Lung (tissue), 17 donors: ENCODE measurements at places on chromosomes 6 and 20.

- DNase-seq = peak; percentile 1
- no peaks in the 10 kb centered on the region for H3K4me1 ChIP-seq
- no peaks in the 10 kb centered on the region for H3K27me3 ChIP-seq
- peaks cover 9% of the 10 kb centered on the region for H3K36me3 ChIP-seq
- H3K27ac ChIP-seq = no peak overlapping the region
These were observed 51.4 kb upstream of the NUP153 start for GRCh38 chr6:17758119-17758518.

DNA sequence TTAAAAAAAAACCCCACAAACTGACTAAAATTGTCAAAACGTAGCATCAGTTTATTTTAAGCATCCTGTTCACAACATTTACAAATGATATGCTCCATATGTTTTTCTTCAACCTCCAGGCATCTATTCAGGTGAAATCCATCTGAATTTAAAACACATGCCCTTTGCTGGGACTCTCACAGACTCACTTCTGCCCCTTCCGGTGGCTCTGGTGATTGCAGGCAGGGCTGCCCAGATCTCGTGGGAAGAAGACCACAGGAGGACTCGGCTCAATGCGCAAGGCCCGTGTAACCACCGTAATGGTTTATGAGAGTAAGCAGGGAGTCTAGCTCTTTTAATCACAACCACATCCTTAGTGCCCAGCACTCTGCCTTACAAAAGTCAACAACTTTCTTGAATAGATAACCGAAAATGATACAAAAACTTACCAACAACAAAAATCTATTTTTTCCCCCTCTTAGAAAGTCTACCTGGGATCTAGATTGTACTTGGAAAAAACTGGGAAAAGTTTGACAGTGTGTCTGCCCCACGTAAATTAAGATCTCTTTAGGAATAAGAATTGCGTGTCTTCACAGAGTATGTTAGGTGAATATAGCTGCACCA is 139.1 kb downstream of the KIF16B start:
- H3K27ac ChIP-seq = no peak overlapping the region
- DNase-seq = peak; percentile 51
- H3K36me3 ChIP-seq = no peaks in the 10 kb centered on the region
- H3K4me3 ChIP-seq = no peak overlapping the region
- H3K4me1 ChIP-seq = peaks cover 6% of the 10 kb centered on the region

DNA sequence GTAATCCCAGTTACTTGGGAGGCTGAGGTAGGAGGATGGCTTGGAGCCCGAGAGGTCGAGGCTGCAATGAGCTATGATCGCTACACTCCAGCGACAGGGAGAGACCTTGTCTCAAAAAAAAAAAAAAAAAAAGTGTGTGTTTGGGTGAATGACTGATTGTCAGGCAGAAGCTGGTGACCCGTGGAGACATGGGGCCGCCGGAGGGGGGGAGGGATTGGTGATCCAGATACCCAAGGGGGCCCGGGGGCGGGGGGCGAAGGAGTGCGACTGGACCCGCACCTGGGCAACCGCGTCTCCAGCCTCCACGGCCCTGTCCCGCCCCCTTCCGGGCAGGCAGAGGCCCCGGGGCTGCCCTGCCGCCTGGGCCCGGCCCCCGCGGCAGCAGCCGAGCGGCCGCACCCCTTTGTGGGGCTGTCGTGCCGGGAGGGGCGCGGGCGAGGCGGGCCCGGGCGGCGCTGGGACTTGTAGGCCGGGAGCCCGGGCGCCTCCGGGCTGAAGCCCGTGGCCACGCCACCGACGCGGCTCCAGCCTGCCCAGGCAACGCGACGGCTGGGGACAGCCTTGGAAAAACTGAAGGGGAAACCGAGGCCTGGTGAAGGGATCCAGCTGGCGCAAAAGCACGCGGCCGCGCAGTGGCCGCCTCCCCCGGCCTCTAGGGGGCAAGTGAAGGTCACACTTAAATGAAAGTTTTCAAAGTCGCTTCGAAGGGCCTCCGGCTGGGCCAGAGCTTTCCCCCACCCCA is 2.1 kb upstream of the RBM38 start:
- H3K27ac ChIP-seq = peak overlapping the region; percentile 64
- H3K4me3 ChIP-seq = no peak overlapping the region
- peaks cover 30% of the 10 kb centered on the region for H3K4me1 ChIP-seq
- H3K27me3 ChIP-seq = no peaks in the 10 kb centered on the region
- peak; percentile 78 for DNase-seq

GRCh38 chr6:167647737-167648470 is 178.8 kb upstream of the AFDN start:
- H3K4me3 ChIP-seq = no peak overlapping the region
- no peaks in the 10 kb centered on the region for H3K36me3 ChIP-seq
- H3K27ac ChIP-seq = no peak overlapping the region
- H3K27me3 ChIP-seq = no peaks in the 10 kb centered on the region
- DNase-seq = no peak
- peaks cover 6% of the 10 kb centered on the region for H3K4me1 ChIP-seq

DNA sequence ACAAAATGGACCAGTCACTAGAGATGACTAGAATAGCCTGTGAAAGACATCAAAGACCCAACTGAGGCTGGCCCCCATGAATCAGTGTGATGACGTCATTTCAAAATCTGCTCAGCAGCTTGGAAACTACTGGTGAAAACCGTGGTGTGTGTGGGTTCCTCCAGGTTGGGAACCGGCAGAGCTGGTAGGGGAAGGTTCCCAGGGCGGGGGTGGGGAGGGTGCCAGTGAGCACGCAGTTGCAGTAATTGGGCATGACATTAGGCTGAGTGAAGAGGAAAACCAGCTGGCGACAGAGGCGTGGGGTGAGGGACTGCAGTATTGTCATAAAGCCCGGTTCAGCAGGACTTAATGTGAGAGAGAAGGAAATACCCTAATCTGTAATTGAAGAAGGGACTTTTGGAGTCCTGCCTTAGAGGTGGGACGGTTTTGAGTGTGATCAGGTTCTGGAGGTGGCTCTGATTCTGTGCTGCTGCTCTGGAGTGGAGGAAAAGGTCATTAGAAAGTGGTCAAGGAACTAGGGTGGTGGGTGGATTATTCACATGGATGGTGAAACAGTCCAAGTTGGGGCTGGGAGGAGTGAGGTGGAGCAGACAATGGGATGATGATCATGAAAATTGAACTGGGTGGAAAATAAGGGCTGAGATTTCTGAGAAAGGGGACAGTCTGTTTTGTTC is 52.0 kb upstream of the MTHFD1L start:
- H3K4me1 ChIP-seq = peaks cover 7% of the 10 kb centered on the region
- H3K4me3 ChIP-seq = no peak overlapping the region
- peaks cover 13% of the 10 kb centered on the region for H3K36me3 ChIP-seq
- H3K27me3 ChIP-seq = no peaks in the 10 kb centered on the region

- H3K4me1 ChIP-seq = peaks cover 18% of the 10 kb centered on the region
- no peaks in the 10 kb centered on the region for H3K27me3 ChIP-seq
- H3K36me3 ChIP-seq = no peaks in the 10 kb centered on the region
- no peak for DNase-seq
- no peak overlapping the region for H3K27ac ChIP-seq
These were observed 46.4 kb upstream of the ADTRP start for GRCh38 chr6:11824986-11825385.

DNA sequence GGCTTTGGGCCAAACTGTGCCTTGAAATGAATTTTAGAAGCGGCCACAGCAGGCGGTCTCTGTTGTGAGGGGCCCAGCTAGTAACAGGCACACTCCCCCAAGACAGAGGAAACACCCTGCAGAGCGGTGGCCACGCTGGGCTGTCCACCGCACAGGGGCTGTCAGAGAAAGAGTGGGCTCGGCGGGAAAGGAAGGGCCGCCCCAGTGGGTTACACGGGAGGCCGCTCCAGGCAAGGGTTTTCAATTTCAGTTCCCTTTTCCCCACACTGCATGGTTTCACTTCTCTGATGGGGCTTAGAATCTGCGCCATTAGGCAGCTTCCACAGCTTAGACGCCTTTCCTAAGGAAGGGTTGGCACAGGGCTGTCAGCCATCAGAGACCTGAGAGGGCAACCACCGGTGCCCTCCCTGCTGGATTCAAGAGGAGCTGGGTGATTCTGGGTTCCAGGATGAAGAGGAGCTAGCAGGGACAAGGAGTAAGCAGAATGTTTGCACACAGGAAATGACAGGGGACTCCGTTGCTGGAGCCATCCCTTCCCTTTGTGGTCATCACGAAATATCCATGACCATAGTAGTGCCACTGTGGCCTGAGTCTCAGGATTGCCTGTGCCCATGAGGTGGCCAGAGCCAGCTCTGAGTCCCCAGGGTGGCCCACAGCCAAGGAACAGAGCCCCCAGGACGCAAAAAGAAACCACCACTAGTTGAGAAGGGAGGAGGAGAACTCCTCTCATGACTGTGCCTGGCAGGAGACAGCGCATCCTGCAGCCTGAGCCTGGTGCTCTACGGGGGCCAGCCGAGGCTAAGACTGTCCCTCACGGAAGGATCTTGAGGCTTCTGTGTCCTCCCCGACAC is 282.7 kb downstream of the NRN1 start:
- no peaks in the 10 kb centered on the region for H3K27me3 ChIP-seq
- H3K36me3 ChIP-seq = no peaks in the 10 kb centered on the region
- DNase-seq = peak; percentile 28
- H3K4me1 ChIP-seq = no peaks in the 10 kb centered on the region

- H3K36me3 ChIP-seq = no peaks in the 10 kb centered on the region
- no peak overlapping the region for H3K4me3 ChIP-seq
- DNase-seq = no peak
- H3K27me3 ChIP-seq = no peaks in the 10 kb centered on the region
- H3K27ac ChIP-seq = no peak overlapping the region
These were observed 7.0 kb upstream of the KIFC1 start for GRCh38 chr6:33384581-33385020.

GRCh38 chr20:12391099-12391498 is 473.4 kb downstream of the BTBD3 start:
- no peak for DNase-seq
- no peaks in the 10 kb centered on the region for H3K36me3 ChIP-seq
- H3K27ac ChIP-seq = no peak overlapping the region

DNA sequence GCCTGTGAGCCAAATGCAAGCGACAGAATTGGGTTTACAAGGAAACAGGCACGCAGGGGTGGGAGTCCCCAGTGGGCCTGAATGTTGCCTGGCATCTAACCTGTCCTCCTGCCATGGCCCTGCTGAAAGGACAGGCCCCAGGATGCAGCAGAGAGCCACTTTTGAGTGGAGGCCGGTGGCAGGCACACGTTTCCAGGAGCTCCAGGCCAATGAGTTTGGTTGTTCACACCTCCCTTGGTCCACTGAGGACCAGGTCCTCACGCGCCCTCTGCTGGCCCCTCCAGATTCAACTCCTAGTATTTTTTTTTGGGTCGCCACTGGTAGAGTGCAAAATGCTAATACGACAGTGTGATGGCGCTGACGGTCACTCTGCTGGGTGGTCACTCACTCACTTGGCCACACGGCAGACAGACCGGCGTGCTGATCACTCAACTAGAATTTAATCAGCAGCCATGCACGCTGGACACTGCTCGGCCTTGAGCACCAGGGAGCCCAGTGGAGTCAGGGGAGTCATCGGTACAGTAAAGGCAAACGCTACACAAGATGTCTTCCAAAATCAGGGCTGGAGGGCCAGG is 81.7 kb upstream of the NFATC2 start:
- DNase-seq = peak; percentile 68
- no peak overlapping the region for H3K27ac ChIP-seq
- no peaks in the 10 kb centered on the region for H3K36me3 ChIP-seq
- H3K27me3 ChIP-seq = no peaks in the 10 kb centered on the region
- peaks cover 2% of the 10 kb centered on the region for H3K4me1 ChIP-seq
- H3K4me3 ChIP-seq = no peak overlapping the region

DNA sequence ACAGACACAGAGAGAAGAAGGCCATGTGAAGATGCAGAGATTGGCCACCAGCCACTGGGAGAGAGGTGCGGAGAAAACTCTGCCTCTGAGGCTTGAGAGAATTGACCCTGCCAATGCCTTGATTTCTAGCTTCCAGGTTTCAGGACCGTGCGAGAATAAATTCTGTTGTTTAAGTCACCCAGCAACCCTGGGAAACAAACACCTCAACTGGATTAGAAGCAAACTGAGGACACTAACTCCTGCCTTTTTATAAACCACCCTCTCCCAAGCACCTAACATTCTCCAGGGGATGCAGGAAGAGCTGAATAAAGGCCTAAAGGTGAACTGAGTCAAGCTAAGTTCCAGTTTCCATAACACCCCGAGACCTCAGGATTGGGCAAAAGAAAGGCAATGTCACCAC is 136.1 kb downstream of the ANKRD60 start:
- H3K36me3 ChIP-seq = no peaks in the 10 kb centered on the region
- no peak for DNase-seq
- no peak overlapping the region for H3K27ac ChIP-seq
- H3K4me1 ChIP-seq = no peaks in the 10 kb centered on the region
- H3K27me3 ChIP-seq = peaks cover 2% of the 10 kb centered on the region
- H3K4me3 ChIP-seq = no peak overlapping the region
